Spinal cord (tissue), 10 donors: ENCODE measurements at places on chromosomes 5 and 9.
A peak's percentile ranks its signal among the peaks of the same experiment; 100 is the strongest.

DNA sequence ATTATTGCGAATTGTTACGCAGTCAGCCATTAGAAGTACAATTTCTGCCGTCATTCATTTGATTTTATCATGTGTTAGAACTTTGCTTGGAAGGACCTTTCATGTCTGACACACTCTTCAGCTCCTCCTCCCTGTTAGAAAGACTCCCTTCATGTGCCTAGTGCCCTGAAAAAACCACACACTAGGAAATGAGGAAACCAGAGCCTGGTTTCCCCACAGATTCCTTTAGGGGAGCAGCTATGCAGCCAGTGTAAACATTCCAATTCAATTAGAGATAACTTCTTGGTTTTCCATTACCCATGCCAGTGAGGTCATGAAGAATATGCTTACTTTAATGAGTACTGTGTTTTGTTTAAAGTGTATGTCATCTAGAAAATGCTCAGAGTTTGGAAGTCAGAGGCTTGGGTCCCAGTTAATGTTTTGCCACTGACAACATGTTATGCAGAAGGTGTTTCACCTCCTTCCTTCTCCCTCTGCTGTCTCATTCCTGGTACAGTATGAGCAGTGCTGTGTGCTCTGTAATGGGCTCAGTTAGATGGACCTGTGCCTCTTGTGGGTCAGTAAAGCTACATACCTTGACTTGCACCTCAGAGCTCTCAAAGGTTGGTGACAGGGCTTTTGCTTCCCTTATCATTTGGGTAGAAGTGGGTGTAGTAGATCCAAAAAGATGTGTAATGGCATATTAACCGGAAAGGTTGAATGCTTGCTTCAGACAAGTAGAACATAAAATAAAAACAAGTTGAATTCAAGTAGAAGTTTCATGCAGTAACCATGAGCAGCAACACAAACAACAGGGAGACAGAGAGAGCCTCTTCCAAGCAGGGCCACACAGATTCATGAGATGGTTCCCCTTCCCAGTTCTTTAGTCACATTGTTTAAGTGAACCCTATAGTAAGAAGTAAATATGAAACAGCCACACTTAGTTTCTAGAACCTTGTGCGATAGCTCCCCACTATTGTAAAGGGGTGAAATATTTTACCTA is 52.6 kb upstream of the TNFAIP8 start:
- no peak for DNase-seq

- DNase-seq: no peak
Measured at GRCh38 chr5:34998058-34998789, 49.5 kb downstream of the AGXT2 start.

DNA sequence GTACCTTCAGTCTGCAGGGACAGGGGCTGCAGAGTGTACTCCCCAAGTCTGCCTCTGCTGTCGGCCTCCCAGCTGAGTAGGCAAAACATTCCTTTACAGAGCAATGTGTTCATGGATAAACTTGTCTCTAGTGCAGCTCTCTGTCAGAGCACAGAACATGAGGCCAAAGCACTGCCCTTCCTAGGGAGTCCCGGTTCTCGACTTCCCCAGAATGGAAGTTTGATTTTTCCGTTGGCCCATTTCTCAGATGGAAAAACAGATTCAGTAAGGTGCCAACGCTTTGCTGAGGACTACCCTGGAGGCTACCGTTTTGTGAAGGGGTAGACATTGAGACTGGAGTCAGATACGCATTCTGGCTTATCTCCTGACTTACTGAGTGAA is 422 bp upstream of the TRIM32 start:
- no peak for DNase-seq

DNA sequence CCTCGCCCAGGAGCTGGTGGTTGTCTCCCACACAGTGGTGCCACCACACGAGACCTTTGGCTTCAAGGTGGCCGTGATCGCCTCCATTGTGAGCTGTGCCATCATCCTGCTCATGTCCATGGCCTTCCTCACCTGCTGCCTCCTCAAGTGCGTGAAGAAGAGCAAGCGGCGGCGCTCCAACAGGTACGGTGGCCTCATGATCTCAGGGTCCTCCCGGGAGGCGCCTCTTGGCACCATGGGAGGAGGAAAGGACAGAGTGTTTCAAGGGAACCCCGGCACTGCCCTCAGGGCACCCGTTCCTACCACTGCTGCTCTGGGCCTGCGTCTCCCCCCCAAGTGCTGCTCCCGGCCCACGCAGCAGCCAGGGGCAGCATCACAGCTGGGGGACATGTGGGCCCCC is 18.2 kb upstream of the CARD19 start:
- DNase-seq: no peak

- DNase-seq: no peak
Measured at GRCh38 chr9:123053711-123054110, 20.2 kb downstream of the GPR21 start.

DNA sequence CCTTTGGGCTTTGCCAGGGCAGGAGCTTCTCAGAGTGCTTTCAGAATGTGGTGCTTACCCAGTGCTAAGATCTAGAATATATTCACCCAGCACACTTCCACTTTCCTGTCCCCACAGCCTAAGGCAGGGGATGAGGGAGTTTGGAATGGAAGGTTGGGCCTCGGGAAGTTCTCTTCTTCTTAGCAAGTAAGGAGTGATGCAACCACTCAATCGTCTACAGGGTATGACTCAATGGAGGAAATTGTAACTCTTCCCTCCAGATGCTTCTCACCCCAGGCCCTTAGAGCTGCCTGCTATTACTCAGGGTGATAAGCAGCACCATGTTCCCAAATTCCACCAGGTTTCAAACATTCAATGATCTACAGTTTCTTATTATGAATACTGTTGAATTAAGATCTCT is 30.8 kb upstream of the AGGF1 start:
- no peak for DNase-seq

GRCh38 chr5:66118304-66118703 is 25.8 kb upstream of the SREK1 start:
- peak; percentile 82 for DNase-seq

DNA sequence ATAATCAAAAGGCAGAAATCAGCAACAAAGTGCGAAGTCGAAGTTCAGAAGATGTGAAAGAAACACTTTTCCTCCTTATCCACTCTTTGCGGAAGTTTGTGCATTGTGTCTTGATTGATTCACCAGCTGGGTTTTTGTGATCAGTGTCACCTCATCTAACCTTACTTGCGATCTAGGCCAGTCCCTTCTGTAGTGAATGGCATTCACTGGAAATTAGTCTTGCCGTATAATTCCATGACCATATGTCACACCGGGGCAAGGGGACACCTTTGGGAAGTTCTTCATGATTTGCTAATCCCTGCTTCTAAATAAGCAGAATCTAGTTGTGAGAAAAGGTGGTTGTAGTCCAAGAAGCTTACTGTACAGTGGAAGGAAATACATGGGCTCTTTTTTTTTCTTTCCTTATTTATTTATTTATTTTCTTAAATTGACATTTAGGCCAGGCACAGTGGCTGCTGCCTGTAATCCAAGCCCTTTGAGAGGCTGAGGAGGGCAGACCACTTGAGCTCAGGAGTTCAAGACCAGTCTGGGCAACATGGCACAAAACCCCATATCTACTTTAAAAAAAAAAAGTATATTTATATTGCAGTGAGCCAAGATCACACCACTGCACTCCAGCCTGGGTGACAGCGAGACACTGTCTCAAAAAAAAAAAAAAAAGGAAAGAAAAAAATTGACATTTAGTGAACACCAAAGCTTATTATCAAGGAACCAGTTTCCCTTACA is 7.8 kb downstream of the RAI14 start:
- DNase-seq: no peak

GRCh38 chr9:19232823-19233194 is 2.3 kb downstream of the DENND4C start:
- DNase-seq: no peak

- DNase-seq: peak; percentile 64
Measured at GRCh38 chr9:107905308-107906020, 415.9 kb upstream of the KLF4 start.

- no peak for DNase-seq
Measured at GRCh38 chr9:77770340-77770739, 122.2 kb upstream of the GNA14 start.

DNA sequence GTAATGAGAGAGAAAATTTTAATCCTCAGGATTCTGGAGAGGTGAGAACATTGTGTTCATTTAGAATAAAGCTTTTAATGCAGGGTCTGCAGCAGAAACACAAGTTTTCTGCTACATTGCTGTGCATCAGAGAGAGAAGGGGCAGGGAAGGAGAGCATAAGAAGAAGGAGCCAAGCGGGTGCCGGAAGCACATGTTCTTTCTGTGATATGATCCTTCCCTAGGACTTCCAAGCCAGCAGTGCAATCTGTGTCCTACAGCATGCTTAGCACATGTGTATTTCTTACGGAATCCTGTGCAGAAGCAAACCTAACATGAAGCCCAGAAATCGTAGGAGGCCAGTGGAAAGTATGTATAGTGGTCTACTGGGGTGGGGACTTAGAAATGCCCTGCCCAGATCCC is 458.3 kb upstream of the BRINP1 start:
- DNase-seq: no peak

DNA sequence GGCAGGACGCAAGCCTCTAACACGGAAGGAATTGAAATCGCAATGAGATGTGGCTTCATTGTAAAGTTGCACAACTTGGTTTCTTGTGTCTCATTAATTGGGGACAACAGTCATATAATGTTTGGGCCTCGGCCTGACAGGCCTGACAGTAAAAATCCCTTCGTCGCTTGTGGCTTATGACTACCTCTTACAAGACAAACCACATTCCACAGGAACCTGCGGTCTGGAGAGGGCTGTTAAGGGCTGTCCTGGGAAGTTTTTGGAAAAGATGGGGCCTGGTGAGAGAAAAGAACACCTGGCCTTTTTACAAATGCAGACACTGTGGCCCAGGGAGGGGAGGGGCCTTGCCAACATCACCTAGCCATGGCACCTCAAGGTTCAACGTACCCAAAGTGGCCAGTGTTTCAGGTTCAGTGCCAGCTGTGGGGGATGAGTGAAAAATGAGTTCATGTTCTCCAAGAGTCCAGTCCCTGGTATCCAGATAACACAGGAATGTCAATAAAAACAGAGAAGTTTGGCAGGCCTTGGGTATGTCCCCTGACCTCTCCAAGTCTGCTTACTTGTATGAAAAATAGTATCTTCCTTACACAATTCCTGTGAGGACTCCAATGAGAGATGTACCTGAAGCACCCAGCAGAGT is 22.2 kb downstream of the SHB start:
- DNase-seq: no peak

DNA sequence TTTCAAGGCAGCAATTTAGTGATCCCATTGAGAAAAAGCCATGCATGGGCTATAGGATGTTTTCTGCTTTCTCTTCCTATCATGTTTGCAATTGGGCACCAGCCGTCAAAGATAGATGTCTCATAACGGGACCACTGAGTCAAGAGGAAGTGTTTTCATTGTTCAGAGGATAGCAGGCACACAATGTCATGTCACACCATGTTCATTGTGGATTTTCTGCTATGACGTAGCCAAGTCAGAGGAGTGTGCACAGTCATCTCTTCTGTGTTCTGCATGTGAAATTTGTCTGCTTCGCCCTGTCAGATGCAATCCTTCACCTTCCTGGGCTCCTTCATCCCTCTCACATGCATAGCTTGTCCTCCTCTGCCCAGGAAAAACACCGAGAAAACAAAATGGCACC is 106.0 kb downstream of the CD180 start:
- DNase-seq: no peak

GRCh38 chr5:108168915-108169314 is 213.0 kb downstream of the FBXL17 start:
- DNase-seq: peak; percentile 83

- peak; percentile 57 for DNase-seq
Measured at GRCh38 chr5:141701360-141702119, 19.5 kb upstream of the ARAP3 start.
